ENCODE measurements at places on chromosomes 4 and X.

GRCh38 chrX:71198066-71198465 is 25.0 kb upstream of the GJB1 start:
- no peak for DNase-seq

DNA sequence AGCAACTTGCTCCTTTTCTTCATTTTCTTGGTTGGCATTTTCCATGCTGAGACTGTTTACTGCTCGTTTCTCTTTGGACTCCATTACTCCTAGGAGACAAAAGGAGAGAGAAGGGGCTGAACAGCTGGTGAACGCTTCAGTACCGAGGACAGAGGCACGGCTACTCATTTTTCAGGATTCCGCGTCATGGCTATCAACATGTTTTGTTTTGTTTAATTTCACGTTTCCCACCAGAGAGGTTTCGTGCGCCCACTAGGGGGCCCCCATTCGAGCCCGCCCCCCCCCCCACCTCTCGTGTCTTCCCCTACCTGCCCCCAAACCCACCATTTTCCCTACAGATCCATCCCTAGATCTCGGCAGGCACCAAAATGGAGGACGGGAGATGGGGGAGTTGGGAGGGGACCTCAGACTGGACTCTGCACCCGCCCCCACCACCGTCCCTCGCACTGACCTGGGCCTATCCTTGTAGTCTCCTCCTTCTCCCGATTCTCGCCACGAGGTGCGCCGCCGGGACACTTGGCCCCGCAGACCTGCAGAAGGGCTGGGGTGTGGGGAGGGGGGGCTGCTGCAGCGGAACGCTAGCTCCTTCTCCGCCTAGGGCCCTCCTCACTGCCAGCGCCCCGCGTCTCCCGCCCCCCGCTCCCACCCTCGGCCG is 653 bp downstream of the BEX1 start:
- DNase-seq: peak; percentile 43

DNA sequence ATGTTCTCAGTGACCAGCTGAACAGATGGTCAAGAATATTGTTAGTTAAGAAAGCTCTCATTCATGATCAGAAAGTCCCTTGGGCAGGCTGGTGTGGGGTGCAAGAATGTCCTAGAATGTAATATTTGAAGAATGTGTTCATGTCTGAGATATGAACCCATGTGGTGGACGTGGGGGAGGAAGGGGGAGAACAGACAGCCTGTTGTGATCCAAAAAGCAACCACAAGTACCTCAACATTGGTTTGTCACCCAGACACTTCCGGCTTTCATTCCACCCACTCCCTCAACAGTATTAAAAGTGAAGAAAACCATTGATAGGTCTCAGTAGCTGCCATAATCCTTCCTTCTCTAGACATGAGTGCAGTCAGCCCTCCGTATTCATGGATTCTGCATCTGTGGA is 82.2 kb downstream of the MAML3 start:
- DNase-seq: no peak

DNA sequence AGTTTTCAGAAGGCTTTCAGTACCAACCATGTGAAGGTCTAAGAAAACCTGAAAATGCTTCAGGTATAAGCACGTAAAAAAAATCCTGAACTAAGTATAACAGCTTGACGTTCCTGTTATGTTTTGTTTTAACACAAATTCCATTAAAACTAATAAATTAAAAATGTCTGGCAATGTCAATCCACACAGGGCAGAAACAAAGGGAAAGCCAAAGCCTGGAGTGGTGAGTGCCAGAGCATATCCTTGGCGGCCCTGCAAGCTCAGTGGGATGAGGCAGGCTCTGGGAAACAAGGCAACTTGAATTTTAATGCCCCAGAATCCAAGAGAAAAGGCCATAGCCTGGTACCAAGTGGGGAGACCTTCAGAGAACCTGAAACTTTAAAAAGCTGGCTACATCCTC is 78.2 kb downstream of the EPHA5 start:
- DNase-seq: peak; percentile 15

- no peak for DNase-seq
Measured at GRCh38 chr4:102196221-102196620, 149.1 kb downstream of the SLC39A8 start.

- DNase-seq: no peak
Measured at GRCh38 chr4:84366907-84367306, 132.2 kb downstream of the NKX6-1 start.

DNA sequence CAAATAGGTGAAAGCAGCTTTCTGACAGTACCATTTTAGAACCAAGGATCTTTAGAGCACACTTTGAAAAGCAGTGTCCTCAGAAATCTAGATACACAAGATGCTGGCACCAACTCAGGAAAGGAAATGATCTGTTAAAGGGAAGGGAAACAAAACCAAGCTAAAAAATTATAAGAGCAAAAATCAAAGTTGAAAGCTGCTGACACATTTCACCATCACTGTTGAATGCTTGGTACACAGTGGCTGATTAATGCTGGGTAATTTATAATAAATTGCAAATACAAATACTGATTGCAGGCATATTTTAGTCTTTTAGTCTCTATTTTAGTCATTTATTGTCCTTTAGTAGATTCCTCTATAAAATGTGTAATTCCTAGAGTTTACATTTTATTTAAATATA is 1540.1 kb upstream of the PCDH10 start:
- DNase-seq: no peak

GRCh38 chrX:137067147-137067546 is 33.4 kb upstream of the GPR101 start:
- no peak for DNase-seq

GRCh38 chrX:75273483-75273882 is 402 bp upstream of the UPRT start:
- DNase-seq: no peak

GRCh38 chrX:16312761-16313623 is 145.7 kb downstream of the MAGEB17 start:
- DNase-seq: peak; percentile 10

GRCh38 chr4:82891707-82892466 is 934 bp upstream of the SEC31A start:
- no peak for DNase-seq

DNA sequence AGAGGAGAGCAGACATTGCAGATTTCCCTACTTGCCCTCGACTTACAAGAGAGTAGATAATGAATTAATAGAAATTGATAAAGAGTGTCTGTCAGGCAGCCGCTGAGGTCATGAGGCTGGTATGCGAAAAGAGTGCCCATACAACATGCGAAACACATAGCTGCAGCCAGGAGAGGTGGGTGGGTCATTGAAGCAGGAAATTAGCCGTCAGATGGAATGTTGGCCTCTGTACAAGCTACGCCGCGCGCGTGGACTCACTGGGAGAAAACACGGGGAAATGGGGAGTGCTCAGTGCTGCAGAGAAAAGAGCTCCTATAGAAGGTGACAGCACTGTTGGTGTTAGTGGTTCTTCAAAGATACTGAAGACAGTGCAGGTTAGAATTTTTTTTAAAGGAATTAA is 125.1 kb downstream of the RAPGEF2 start:
- peak; percentile 21 for DNase-seq

GRCh38 chrX:129058405-129058804 is 464.9 kb downstream of the SMARCA1 start:
- DNase-seq: no peak

DNA sequence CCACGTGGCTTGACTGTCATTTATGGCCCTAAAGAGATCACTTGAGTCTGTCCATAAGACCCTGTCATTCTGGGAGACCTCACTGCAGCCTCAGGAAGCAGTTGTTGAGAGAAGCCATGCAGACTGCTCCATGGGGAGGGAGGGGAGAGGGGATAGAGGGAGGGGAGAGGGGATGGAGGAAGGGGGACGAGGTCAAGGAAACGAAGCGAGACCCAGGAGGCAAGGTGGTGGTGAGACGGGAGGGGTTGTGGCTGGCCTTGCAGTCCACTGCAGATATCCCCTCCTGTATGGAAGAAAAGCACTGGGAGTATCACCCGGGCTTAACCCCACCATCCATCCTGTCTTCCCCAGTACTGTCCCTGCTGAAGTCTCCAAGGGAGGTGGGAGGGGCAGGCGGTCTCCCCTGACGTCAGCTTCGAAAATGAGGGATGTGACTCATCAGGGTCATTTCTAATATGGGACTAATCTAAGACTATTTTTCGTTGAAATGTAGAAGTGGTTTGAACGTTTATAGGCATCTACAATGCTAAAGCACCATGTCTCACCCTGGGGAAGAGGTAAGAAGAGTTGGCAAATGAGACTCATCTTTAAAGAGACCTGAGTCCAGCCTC is 5.6 kb downstream of the TMEM255A start:
- DNase-seq: no peak

- no peak for DNase-seq
Measured at GRCh38 chr4:119646347-119647071, 17.9 kb upstream of the PDE5A start.

GRCh38 chrX:11196476-11196875 is 85.3 kb downstream of the HCCS start:
- DNase-seq: no peak

DNA sequence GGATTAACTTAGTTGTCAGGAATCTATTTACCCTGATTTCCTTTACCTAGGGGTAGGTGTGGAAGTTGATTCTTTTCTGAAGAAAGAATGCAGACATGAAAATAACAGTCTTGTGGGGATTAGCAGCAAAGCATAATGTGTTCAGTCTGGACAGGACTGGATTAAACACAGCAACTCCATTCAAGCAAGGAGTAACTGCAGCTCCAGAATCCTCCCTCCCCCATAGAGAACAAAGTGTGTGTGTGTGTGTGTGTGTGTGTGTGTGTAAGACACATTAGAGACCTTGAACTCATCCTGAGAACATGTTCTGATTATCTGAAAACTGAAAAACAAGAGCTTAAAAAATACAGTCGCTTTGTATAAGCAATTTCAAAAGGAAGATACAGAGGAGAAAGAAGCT is 9.3 kb downstream of the C4orf54 start:
- no peak for DNase-seq

GRCh38 chr4:28082686-28083390 is 1222.2 kb downstream of the STIM2 start:
- no peak for DNase-seq

- DNase-seq: no peak
Measured at GRCh38 chrX:132953354-132953753, 5.1 kb downstream of the HS6ST2 start.

GRCh38 chr4:158995040-158995439 is 107.8 kb upstream of the RAPGEF2 start:
- DNase-seq: no peak

- no peak for DNase-seq
Measured at GRCh38 chr4:78956975-78957374, 17.7 kb upstream of the PAQR3 start.

- no peak for DNase-seq
Measured at GRCh38 chr4:41934514-41934900, 722 bp upstream of the TMEM33 start.

- DNase-seq: no peak
Measured at GRCh38 chrX:85223359-85223758, 20.2 kb downstream of the SATL1 start.

DNA sequence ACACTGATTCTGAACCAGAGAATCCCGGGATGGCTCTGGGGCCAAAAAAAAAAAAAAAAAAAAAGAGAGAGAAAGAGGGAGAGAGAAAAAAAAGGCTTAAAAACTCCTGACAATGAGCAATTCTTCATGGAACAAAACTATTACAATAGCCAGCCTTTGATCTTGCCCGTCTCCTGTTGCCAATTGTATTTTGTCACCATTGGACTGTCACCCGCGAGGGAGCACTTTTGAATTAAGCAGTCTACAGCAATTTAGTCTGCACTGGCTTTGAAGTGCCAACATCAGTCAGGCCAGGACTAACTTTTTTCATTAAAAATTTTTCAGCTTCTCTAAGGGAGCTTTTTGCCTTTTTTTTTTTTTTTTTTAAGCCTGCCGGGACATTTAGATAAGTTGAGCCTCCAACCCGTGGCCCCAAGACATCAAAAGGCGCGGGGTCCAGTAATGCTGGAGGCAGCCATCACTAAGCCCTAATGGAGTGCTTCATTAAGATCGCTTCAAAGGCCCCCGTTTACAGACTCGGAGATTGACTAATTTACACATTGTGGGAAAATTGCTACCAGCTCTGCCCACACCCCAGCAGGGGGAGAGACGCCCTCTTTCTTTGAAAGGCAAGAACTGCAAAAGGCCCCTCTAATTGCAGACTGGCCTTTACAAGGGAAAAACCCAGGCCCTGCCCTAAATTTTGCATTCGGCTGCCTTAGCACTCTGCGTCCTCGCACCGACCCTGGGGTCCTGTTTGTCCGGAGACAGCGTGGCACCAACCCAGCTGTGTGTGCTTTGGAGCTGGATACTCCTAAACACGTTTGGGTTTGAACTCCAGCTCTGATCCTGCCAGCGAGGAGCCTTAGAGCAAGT is 98.1 kb upstream of the MSX1 start:
- peak; percentile 69 for DNase-seq

GRCh38 chr4:176277162-176277904 is 8.3 kb upstream of the ASB5 start:
- peak; percentile 65 for DNase-seq

DNA sequence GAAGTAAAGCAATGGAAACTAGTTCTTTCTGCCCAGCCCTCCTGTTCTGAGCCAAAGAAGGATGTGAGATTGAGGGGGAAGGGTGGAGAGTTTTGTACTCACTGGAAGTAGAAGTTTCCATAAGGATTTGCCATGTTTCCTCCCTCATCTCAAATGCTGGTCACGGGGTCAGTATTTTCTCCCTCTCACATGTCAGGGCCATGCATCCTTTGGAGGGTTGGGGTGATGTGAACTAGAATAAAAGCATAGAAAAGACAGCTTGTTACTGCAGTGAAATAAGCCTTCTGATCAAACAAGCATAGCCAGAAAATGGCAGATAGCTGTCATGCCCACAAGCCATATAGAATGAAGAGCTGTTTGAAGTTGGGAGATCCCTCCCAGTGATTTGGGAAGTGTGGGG is 79.7 kb downstream of the KIT start:
- no peak for DNase-seq

DNA sequence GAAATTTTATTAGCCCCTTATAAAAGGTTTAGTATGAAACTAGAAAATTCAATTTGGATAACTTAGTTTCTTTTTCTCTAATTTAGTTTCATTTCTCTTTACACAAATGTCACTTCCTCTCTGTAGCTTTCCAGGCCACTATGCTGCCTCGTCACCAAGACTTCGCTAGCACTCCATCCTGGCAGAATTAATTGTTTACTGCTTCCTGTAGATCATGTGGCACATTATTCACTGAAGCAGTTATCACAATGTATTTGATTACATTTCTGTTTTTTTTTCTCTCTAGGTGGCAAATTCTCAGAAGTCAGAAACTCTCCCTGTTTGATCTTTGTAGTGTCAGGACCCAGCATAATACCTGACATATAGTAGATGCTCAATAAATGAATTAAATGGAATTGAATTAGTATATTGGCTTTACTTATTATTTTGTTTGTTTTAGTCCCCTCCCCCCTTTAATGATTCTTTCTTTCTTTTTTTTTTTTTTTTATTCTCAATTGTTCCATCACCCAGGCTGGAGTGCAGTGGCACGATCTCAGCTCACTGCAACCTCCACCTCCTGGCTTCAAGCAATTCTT is 9.3 kb upstream of the SAT1 start:
- no peak for DNase-seq

DNA sequence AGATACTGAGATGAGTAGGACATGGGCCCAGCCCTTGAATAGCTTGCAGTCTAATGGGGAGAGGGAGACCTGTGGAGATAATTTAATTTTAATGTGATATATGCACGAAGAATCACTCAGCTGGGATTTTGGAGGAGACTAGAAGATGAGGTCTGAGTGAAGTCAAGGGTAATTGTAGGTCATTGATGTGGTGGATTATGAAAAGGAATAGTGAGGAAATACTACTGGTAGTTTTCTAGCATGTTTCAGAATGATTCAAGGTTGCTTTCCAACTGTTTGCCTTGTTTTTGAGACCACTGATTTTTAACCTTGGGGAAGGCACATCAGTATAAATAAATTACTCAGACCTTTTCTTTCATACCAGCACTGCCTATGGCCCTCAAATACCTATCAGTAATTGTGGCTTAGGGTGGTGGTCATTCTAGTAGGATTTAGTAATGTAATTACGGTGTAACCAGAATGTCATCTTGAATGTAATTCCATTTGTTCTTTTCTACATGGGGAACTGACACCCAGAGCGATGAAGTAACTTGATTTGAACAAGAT is 25.6 kb downstream of the PTTG2 start:
- DNase-seq: no peak
